Activated CD4-positive, alpha-beta T cell treated with anti-CD3 and anti-CD28 coated beads, Interleukin-2, amount 50 U/mL, for 16 hours (primary cell): ENCODE measurements at places on chromosomes 6 and 20.

GRCh38 chr6:30378290-30378937, 33.5 kb downstream of the RPP21 start:
- no peak for DNase-seq

DNA sequence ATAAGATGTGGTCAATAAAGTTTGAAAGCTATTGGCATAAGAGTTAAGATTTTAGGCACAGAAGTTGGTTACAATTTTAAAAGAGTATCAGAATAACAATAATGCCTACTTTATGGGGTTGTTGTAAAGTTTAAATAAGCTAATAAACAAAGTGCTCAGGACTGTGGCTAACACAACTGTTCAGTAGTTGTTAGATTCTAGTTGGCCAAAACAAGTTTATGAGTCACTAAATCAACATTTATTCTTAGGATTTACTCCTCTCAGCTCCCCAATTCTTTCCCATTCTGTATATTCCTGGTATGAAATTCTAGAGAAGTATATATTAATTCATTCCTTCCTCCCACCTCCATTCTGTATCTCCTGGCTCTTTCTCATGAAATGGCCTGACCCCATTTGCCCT, 14.5 kb downstream of the RMND1 start:
- DNase-seq = no peak

DNA sequence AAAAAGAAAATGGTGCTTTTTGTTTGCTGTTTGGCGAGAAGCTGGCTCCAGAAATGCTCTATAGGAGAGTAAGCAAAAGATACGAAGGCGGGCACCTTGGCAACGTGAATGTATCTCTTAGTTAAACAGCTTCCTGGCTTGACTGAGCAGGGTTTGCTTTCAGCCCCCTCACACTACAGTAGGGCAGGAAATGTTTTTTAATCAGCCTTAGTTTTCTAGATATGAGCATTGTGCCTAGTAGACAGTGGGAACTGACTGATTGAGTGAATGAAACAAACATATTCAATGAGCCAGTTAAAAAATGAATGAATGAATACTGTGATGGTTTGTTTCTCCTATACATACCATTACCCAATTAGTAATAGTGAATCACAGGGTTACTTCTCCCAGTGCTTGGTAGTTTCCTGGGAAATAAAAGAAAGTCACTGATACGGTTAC, 19.9 kb downstream of the CAP2 start:
- DNase-seq = no peak

DNA sequence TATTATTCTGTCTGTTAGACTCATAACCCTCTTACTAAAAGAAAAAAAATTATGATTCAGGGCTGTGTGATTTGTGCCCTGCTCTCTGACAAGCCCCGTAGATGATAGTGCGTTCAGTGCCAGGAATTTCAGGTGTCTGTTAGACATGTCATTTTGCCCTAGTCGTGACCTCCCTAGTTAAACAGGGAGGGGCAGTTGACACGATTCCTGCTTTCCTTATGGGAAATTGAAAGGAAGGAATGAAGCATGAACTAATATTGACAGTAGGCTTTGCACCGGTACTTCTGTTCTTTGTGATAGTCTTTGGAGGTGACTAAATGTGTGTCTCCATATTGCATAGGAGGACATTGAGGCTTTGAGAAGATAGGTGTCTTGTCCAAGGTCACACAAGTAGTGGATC, 26.3 kb downstream of the RPRD1B start:
- no peak for DNase-seq

DNA sequence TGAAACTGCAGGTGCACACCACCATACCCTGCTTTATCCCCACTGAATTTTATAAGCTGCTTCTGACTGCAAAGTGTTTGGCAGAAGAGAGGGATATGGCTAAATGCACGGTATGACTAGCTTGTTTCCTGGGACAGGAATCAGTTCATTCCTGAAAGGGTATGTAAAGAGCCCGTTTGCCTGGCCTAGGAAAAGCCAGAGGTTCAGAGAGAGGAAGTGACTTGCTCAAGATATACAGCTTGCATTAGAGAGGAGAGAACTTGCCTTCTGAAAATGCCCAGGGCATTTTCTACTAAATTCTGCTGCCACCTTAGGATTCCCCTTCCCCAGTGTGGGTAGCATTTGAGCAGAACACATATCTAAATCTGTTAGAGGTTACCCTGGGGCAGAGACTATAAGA, 683 bp upstream of the GCNT2 start:
- DNase-seq = no peak

- no peak for DNase-seq
These were observed 4.9 kb downstream of the TOMM34 start for GRCh38 chr20:44955270-44955669.

DNA sequence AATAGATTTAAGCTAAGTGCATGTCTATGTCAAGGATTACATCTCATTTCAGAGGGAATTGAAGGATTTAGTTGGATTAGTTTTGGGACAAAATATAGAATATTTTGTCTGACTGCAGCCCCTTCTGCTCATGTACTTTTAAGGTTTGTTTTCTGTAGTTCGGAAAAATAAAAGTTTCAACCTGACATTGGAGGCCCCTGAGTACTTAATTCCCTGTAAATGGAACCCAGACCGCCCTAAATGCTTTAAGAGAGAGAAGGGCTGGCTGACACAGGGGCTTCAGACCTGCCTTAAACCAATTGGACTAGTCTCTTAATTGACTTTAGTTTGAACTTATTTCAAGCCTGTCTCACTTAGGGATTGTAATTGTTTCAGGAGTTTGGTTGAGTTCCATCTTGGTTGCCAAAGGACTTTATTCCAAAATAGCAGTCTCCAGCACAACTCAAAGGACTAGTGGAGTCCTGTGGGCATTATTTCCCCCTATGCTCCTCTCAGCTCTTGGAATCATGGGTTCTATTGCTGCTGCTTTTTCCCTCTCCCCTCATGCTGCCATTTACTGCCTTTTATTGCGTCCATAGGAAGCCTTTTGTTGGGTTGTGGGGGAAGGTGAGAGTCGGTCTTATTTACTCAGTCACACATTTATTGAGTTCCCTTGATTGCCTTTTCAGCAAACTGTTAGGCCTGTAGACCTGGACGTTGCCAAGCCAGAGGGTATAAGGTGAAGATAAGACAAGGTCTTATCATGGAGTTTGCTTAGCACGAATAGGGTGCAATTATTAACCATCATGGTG, 14.5 kb downstream of the BRD2 start:
- no peak for DNase-seq
